ENCODE measurements at places on chromosomes 4 and X. TPM values are rescaled to one million over a fixed set of nuclear protein-coding genes. Genes with fewer than 3 reads are reported as not detected.

The RAB40A gene
- 0.22 TPM for total RNA-seq

GRCh38 chr4:146245246-146245645, 30.9 kb downstream of the REELD1 start:
- no peak for DNase-seq

GRCh38 chrX:68988865-68989264, 160.0 kb downstream of the EFNB1 start:
- no peak for DNase-seq

The AKAP4 gene
- not detected for total RNA-seq

- DNase-seq, result no peak
Measured at GRCh38 chr4:153439831-153440230, 26.3 kb upstream of the TMEM131L start.

DNA sequence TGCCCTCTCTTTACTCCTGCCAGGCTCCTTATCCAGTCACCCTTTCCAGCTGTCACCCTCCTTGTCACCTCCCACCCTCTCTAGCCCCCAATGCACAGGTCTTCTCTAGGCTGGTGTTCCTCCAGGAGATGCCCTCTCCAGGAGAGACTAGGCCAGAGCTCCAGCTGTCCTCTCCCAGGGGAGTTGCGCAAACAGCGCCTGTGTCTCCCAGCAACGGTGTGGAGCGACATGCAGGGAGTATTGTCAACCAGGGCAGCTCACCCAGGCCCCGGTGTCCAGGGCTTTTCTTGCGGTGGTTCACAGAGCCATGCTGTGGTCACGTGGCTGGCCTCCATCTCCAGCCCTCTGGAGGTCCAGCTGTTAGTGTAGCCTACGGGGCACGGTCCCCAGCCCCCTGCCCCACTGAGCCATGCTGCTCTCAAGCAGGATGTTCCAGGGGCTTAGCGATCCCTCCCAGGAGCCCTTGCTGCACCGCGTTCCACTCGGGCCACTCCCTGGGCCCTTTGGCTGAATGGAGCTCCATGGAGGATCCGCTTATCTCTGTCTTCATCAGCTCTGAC, 34.8 kb downstream of the CCNQ start:
- DNase-seq, result no peak

GRCh38 chr4:158280856-158281255, 70.6 kb downstream of the TMEM144 start:
- DNase-seq, result no peak

The TEX11 gene
- not detected for total RNA-seq

- DNase-seq, result no peak
Measured at GRCh38 chrX:72254816-72255215, 16.0 kb upstream of the ERCC6L start.

GRCh38 chr4:25972984-25973745, 59.1 kb downstream of the SMIM20 start:
- DNase-seq, result no peak

DNA sequence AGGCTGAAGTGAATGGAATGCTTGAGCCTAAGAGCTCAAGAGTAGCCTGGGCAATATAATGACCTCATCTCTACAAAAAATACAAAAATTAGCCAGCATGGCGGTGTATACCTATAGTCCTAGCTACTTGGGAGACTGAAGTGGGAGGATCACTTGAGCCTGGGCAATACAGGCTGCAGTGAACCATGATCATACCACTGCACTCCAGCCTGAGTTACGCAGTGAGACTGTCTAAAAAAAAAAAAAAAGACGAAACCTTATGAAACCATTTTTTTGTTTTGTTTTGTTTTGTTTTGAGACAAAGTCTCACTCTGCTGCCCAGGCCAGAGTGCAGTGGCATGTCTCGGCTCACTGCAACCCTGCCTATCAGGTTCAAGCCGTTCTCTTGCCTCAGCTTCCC, 36.9 kb downstream of the TLR10 start:
- DNase-seq, result no peak

The HS6ST2 gene
- total RNA-seq, result not detected

The BBS12 gene
- total RNA-seq, result 2.7 TPM

The XKRX gene
- total RNA-seq, result 0.23 TPM

DNA sequence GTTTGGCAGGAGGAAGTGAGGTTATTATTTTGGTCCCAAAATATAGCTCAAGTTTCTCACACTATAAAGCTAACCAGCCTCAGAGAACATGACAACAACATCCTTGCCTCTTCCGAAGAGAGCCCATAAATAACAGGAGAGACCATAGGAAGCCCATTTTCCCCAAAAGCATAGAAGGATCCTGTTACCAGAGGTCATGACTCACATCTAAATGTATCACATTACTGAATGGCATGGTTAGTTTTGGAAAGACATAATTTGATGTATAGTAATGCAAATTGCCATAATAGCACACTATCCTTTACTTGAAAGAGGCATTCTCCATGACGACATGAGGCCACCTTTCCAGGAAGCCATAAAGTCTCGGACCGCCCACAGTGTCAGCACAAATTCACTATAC, 238.8 kb upstream of the GRIA3 start:
- DNase-seq, result no peak

DNA sequence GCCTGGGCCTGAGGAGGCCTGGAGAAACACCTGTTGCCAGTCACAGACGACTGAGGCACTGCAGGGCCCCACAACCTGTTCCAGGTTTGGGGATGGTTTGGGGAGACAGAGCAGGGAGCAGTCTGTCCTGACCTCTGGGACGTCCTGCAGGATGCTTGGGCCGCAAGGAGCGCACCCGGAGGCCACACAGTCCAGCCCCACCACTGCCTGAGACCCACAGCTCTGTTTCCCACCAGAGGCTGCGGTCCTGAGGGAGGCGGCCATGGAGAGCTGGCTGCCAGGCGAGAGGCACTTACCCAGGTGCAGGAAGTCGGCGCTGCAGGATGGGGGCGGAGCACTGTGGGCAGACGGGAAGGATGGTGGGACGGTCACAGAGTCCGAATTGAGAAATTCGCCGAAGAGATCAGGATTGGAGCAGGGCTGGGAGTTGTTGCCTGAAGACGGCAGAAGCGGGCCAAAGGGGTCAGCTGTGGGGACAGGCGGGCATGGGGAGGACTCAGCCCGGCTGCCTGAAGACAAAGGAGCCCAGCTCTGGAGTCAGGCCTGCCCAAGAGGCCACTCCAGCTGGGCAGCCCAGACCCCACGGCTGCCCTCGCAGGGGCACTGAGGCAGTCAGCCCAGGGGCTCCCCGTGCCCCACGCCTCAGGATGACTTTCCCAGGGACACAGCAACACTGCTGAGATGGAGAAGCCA, 40.3 kb upstream of the CPLX1 start:
- DNase-seq, result no peak

DNA sequence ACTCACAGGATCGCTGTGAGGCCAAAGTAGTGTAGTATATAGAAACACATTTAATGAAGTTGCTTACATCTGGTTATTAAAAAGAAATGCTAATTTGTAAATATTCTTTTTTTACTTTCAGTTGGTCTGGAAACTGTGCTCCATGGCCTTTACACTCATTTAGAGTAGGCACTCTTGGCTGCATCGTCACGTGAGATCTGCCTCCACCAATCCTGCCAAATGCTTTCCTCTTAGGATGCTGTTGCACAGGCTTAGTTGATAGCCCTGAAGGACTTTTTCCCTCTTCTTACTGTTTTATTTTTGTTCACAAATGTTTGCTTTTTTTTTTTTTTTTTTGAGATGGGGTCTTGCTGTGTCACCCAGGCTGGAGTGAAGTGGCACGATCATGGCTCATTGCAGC, 6.3 kb downstream of the CPE start:
- no peak for DNase-seq

The EPHA5 gene
- total RNA-seq, result not detected

The RAP1GDS1 gene
- total RNA-seq, result 64.5 TPM

GRCh38 chrX:20594985-20595384, 328.3 kb upstream of the RPS6KA3 start:
- DNase-seq, result no peak

DNA sequence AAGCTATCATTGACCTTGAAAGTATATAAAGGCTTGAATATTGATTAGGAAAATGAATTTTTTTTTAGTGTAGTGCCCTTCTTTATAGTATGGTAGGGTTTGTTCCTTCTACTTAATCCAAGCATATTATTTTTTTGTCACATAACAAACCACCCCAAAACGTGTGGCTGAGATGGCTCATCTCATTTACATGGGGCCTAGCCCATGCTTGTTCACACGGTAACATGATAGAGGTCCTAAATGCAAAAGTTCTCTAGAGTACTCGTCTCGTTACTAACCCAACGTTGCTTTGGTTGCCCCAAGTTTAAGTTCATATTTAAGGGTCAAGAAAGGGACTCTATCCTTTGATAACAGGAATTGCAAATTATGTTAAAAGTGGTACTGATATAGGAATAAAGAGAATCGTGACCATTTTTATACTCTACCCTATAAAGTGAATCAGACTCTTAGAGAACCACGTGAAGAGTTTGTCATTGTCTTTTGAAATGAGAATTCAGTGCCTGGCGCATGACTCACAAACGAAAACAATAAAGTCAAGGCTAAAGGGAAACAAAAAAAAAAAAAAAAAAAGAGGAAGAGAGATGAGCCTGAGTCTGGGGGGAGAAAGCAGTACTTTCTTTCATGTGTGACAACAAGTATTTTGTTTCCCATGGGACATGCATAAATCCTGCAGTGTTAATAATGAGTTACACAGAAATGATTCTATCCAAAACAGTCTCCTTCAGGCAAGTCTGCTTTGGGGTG, 402.8 kb upstream of the NWD2 start:
- no peak for DNase-seq

- no peak for DNase-seq
Measured at GRCh38 chr4:7968262-7968896, 28.7 kb upstream of the AFAP1 start.

The P2RY4 gene
- not detected for total RNA-seq

The SMARCA1 gene
- total RNA-seq, result 0.17 TPM

- DNase-seq, result no peak
Measured at GRCh38 chrX:12719837-12720236, 71.4 kb upstream of the PRPS2 start.

DNA sequence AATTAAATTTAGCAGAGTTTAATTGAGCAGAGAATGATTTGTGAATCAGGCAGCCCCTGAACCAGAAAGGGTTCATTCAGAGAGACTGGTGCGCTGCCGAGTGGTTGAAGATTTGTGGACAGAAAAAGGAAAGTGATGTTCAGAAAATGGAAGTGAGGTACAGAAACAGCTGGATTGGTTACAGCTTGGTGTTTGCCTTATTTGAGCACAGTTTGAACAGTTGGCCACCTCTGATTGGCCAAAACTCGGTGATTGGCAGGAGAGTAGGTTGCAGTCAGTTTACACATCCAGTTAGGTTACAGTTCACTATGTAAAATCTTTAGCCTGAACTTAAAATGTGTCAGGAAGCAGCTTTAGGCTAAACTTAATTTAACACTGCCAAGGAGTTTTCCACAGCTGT, 14.9 kb downstream of the MID1IP1 start:
- DNase-seq, result no peak

The POF1B gene
- total RNA-seq, result 0.11 TPM

GRCh38 chr4:88045021-88045420, 37.6 kb downstream of the PKD2 start:
- DNase-seq, result no peak

DNA sequence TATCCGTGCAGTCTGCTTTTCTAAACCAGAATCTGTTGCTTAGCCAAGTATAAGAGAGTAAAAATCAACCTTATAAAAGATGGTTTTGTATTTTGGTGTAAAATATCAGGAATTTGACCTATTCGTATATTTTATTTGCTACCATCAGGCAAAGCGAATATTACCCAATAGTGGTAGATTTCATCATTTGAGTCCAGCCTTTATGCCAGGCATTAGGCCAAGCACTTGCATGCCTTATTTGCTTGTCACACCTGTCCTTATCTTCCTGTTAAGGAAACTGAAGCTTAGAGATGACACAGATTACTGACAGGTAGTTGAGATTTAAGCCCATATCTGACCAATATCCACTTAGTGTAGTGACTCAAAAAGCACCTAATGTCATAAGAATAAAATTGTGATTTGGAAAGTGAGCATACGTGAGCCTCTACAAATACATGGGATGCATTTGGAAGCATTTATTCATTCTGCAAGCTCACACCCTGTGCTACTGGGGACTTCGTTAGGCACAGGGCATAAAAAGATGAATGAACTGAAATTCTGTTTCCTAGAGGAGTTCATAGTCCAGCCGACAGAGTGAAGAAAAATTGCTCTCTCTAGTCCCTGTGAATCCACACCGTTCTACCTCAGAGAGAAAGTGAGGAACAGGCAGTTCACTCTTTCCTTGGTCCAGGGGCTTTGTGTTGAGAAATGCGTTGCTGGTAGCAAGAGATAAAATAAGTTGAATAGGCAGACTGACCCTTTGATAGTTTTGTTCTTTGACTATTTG, 2.3 kb upstream of the RNF212 start:
- no peak for DNase-seq

GRCh38 chrX:113412106-113412505, 571.5 kb upstream of the AMOT start:
- no peak for DNase-seq

The ADGRA3 gene
- 0.99 TPM for total RNA-seq
